ENCODE measurements at places on chromosomes 3 and 15.

DNA sequence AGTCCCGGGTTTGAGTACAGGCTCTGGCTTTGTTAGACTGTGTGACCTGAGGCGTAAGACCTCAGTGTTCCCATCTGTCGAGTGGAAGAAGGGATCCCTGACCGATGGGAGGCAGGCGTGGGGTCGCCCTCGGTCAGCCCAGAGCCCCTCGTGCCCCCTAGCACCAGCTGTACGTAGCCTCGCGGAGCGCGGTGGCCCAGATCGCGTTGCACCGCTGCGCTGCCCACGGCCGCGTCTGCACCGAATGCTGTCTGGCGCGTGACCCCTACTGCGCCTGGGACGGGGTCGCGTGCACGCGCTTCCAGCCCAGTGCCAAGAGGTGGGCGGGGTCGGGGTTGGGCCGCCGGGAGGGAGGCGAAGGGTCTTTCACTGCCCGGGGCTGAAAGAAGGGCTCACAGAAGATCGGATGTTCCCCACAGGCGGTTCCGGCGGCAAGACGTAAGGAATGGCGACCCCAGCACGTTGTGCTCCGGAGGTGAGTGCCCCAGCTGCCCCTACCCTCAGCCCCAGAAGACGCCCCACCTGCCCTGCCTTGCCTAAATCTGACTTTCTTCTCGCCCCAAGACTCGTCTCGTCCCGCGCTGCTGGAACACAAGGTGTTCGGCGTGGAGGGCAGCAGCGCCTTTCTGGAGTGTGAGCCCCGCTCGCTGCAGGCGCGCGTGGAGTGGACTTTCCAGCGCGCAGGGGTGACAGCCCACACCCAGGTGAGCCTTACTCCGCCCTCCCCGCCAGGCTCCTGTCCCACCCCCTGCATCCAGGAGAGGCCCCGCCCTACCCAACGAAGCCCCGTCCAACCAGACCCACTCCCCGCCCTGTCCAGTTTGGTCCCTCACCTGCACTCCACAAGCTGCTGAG is 3.5 kb upstream of the LSMEM2 start:
- no peak for DNase-seq

DNA sequence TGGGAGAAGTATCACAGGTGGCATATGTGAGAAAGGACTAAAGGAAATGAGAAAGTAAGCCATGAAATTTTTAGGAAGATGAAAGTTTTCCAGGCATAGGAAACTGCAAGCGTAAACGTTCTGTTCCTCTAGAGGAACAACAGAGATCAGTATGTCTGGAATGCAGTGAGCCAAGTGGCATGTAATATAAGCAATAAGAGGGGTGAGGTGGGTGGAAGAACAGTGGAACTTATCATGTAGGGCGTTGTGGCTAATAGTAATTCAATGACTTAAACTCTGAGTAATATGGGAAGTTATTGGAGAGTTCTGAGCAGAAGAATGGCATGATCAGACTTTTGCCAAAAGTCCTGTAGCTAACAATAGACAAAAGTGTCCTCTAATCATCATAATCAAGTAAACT is 902.9 kb downstream of the EPHA3 start:
- DNase-seq: no peak

GRCh38 chr3:99783011-99783573 is 34.6 kb upstream of the CMSS1 start:
- no peak for DNase-seq

GRCh38 chr3:99516936-99517335 is 121.5 kb upstream of the COL8A1 start:
- no peak for DNase-seq

- DNase-seq: no peak
Measured at GRCh38 chr3:48459331-48459730, 12.8 kb downstream of the ATRIP start.

GRCh38 chr15:25182736-25183445 is 228.1 kb downstream of the SNRPN start:
- no peak for DNase-seq
